ENCODE measurements at places on chromosomes 16 and 17. TPM values are rescaled to one million over a fixed set of nuclear protein-coding genes. Genes with fewer than 3 reads are reported as not detected.

Gene PROCA1
- 2.9 TPM for polyA plus RNA-seq

Gene MAF
- polyA plus RNA-seq = 2.5 TPM

Gene HS3ST3B1
- 0.39 TPM for polyA plus RNA-seq

Gene BBS2
- polyA plus RNA-seq = 38.9 TPM

Gene SLC35G6
- not detected for polyA plus RNA-seq

Gene CD300E
- polyA plus RNA-seq = 0.59 TPM
